Gastroesophageal sphincter (tissue), 4 donors: ENCODE measurements at places on chromosomes 7 and 10.

DNA sequence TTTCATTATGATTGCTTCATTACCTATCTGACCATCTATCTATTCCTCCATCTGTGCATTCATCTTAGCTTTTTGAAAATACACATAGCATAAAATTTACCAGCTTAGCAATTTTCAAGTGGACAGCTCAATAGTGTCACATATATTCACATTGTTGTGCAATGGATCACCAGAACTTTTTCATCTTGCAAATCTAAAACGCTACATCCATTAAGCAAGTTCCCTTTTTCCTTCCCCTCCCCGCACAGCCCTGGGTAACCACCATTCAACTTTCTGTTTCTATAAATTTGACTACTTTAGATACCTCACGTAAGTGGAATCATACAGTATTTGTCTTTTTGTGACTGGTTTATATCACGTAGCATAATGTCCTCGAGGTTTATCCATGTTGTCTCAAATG lies 78.0 kb upstream of the ADRB1 start:
- ATAC-seq, result no peak

GRCh38 chr7:157542068-157543021 lies 205.5 kb downstream of the DNAJB6 start:
- no peak for ATAC-seq

- ATAC-seq, result no peak
Observed at GRCh38 chr7:19834566-19834965, 61.1 kb upstream of the TMEM196 start.

DNA sequence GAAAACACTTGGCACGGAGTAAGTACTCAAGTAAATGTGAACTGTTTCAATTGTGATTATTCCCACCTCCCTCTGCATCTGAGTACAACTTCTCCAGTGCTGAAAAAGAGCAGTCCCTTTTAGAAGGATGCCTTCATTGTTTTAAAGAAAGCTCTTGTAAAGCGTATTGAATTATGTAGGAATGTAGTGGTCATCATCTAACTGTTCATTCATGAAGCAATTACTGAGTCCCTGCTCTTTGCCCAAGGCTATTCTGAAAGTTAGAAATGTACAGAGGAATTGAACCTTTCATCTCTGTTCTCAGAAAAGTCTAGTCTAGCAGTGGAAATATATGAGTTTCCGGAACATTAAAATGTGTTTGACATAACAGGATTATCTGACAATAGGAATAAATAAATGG lies 127.8 kb downstream of the CACNB2 start:
- no peak for ATAC-seq

GRCh38 chr10:132575320-132576201 lies 38.0 kb downstream of the INPP5A start:
- ATAC-seq, result peak; percentile 44

DNA sequence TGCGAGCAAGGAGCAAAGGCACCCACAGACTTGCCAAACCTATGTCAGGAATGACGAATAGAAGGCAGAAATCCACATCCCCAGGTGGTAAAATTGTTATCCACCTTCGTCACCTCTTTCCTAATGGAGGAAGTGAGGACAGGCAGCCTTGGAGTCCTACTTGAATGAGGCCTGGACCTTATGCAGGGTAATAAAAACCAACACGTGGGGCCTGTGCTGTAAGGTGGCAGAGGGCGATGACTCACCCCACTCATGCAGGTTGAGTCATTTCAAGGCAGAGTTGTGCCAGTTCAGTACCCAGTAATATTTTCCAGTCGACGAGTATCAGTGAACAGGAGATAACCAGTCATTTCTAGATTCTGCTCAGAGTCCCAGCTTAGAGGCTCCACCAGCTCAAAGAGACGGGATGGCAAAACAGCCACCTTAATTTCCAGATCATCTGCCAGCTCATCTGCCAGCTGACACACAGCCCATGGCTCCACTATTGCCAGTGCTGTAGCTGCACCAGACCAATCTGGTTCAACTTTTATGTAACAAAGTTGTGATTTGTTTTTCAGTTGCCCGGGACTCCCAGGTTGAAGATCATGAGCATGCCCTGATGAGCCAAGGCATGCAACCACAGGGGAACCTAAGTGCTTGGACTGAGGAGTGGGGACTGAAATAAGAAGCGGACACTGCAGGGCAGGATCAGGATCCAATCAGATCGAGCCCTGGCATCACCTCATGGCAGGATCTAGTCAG lies 176.2 kb upstream of the ITGB1 start:
- peak; percentile 68 for ATAC-seq
